ENCODE measurements at places on chromosomes 3 and 15.

- DNase-seq = no peak
These were observed 78.7 kb downstream of the ISG20 start for GRCh38 chr15:88717382-88718031.

GRCh38 chr3:147758771-147759170 lies 349.6 kb downstream of the ZIC1 start:
- DNase-seq = peak; percentile 41

DNA sequence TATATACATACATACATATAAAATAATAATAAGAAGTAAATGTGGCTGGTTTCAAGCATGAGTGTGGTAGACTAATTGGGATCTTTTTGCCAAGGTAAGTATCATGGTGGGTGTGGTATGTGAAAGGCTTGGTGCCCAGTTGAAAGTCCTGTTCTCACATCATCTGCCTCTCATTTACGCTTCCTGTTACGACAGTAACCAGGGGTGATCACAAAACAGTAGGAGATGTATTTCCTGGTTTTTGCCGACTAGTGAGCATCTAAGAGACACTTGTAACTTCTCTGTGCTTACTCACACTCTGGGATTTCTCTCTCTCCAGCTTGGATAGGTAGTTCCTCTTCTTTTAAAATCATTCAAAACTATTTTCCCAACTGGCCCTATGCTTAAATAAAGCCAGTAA lies 1028.3 kb upstream of the NR2F2 start:
- DNase-seq = no peak

GRCh38 chr3:23750573-23751210 lies 55.1 kb upstream of the UBE2E1 start:
- DNase-seq = no peak

- DNase-seq = peak; percentile 64
These were observed 96.6 kb upstream of the CBLB start for GRCh38 chr3:105965384-105965783.

DNA sequence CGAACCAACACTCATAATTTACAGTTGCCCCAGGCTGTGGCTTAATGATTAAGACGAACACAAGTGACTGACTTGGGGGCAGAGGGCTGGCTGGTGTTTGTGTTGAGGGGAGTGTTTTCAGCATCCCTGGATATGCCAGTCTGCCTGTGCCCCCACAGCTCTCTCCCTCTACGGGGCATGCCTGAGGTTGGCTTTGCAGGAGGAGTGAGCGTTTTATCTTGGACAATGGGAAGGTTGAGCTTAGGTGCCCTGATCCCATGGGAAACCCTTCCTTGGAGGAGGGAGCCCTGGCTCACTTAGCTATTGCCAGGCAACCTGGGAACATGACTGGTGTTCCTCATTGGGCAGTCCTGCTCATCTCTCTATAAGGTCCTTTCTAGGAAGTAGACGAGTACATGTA lies 17.6 kb downstream of the FAM107A start:
- no peak for DNase-seq

- no peak for DNase-seq
These were observed 9.0 kb upstream of the ILDR1 start for GRCh38 chr3:122031123-122031468.
